Motor neuron (in vitro differentiated cells): ENCODE measurements at places on chromosomes 2 and 18.

GRCh38 chr2:221448844-221449390 is 123.2 kb downstream of the EPHA4 start:
- no peak for ATAC-seq

DNA sequence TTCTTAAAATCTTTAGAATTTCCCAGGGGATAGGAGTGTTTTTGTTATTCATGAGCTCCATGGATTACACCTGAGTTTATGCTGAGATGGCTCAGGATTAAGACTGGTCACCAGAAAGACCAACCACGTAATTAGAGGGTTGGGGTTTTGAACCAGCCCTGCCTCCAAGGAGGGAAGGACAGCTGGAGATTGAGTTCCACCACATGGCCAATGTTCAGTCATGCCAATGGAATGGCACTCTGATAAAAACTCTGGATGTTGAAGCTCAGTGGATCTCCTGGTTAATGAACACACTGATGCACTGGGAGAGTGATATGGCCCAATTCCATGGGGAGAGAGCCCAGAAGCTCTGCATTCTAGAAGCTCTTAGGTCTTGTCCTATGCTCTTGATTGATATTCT is 38.7 kb upstream of the PTPN4 start:
- no peak for ATAC-seq

GRCh38 chr18:77077401-77077800 is 55.2 kb downstream of the MBP start:
- ATAC-seq = no peak

GRCh38 chr2:100713106-100713505 is 106.8 kb upstream of the NPAS2 start:
- ATAC-seq = no peak

- ATAC-seq = no peak
Measured at GRCh38 chr2:165927353-165927752, 26.2 kb downstream of the TTC21B start.

- ATAC-seq = no peak
Measured at GRCh38 chr18:61754039-61754583, 138.7 kb downstream of the RNF152 start.

DNA sequence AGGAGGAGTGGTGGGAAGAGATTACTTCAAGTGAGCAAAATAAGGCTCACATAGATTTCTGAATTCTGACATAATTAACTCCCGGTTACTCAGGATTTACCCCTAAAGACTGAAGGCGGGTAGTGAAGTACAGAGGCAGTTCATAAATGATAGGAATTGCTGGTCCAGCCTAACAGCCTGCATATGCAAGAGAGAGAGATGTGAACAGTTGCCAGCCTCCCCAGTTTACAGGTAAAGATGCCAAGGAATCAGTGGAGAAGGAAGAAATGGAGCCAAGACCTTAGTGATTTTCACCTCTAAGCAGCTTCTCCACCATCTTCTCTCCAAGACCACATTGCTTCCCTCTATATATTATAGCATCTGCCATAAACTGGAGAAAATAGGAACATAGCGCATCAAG is 91.8 kb upstream of the THUMPD2 start:
- no peak for ATAC-seq

- no peak for ATAC-seq
Measured at GRCh38 chr2:20473128-20473527, 26.3 kb downstream of the RHOB start.

DNA sequence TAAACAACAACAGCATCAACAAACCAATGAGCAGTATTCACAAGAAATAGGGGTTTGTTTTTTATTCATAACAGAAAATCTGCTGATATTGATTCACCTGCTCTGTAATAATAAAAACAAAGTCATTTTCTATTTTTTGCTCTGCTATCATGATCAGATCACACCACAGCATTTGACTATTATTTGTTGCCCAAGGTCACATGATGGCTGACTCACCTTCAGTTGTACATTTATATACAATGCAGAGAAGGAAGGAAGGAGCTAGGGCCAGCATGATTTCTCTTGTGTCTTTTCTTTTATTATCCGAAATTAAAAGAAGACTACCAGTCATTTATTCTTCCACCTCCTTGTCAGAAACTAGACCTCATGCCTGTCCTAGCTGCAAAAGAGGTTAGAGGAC is 1427.7 kb upstream of the CELF4 start:
- ATAC-seq = no peak

DNA sequence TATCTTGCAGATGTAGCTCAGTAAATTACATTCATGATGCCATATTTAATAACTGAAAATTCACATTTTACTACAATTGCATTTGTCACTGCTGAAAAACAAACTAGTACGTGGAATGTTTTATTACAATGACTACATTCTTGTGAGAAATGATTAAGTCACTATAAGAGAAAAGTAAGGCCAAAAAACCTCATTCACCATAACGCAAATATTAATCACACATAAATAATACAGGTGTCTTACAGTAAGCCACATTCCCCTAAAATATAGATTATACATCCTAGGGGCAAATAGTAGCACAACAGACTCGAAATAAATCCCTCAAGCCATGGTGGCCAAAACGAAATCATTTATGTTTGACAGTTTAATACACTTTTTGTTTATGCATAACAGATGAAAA is 460.6 kb downstream of the NR4A2 start:
- no peak for ATAC-seq

GRCh38 chr2:16168506-16169264 is 228.3 kb downstream of the MYCN start:
- peak; percentile 59 for ATAC-seq

GRCh38 chr2:213991453-213992108 is 419.3 kb upstream of the VWC2L start:
- peak; percentile 67 for ATAC-seq

DNA sequence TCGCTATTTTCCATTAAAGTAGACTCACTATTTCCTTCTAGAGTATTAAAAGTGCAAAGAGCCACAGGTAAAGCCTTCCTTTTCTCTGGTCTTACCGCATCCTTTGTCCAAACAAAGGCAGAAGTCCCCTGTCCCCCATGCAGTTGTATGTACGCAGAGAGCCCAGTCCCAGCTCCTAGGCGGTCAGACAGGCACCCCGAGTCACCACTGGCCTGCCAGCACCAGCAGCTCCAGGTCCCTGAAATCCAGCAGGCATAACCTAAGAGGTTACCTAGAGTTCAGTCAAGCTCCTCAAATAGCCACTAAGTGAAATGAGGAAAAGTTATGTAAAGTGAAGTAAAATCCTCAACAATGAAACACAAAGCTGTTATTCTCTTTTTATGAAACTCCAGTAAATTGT is 60.4 kb upstream of the TWIST2 start:
- ATAC-seq = no peak

DNA sequence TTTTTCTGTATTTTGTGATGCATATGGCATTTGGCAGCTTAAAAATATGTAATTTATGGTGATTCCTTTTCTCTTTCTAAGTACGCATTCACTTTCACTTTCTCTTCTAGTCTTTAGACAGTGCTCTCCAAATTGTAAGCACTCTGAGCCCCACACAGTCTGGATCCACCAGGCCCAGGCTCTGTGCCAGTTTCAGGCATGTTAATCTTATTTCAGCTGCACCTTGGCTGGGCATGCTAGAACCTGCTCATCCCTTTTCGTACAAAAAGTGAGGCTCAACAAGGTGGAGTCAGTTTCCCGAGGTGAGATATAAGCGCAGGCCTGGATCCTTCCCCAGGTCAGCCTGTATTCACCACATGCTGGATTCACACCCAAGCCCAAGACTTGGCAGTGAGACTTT is 203.9 kb downstream of the MTX2 start:
- ATAC-seq = no peak

- ATAC-seq = no peak
Measured at GRCh38 chr2:33272001-33272400, 204.4 kb upstream of the RASGRP3 start.

DNA sequence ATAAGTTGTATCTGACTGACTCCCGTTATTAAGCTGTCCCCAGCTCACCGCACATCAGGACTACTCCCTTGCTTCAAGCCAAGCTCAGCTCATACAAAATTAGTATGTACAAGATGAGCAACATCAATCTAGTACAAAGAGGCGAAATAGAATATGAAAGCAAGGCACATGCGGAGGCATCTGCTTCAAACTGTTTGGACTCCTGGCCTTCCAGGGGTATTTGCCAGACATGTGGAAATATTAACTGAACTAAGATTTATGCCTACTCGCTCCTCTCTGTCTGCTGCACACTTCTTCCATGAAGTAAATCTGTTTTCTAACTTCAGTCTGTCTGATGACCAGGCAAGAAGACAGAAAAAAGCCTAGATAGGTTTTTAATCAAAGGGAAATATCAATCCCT is 499.8 kb downstream of the PID1 start:
- no peak for ATAC-seq

DNA sequence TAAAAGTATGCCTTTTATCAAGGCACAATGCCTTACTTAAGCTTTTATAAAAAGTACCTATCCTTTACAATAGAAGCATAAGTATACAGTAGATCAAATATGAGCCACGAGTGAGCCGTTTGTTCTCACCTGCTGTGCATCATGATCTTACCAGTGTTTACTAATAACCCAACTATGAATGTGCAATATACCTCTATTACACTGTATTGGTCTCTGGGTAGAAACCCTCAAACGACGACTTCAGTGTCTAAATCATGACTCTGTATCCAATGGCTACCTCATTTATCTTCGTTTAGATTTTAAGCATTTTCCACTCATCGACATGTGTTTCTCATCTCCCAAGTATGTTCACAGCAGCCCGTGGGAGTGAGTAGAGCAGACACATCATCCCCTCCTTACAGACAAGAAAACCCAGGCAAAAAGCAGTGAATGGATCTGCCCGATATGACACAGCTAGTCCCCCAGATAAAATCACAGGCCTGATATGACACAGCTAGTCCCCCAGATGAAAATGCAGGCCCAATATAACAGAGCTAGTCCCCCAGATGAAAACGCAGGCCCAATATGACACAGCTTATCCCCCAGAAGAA is 279.8 kb downstream of the TNS1 start:
- no peak for ATAC-seq

DNA sequence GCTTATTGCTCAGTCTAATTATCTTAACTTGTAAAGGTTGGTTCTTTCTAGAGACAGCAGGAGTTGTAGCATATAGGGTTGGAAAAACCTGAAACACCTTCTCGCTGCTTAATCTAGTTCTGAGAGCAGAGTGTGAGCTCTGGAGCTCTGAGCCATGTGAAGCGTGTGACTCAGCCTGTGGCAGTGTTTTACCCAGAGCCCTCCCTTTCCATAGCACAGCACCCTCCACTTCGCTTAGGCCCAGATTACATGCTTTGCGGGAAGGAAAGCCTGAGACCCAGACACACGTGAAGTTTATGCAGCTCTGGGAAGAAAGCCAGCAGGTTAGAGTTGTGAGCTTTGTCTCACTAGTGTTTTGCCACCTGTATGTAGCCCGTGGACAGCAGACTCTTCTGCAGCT is 74.5 kb downstream of the INPP4A start:
- ATAC-seq = peak; percentile 43

- peak; percentile 70 for ATAC-seq
Measured at GRCh38 chr2:203586696-203587095, 51.6 kb upstream of the RAPH1 start.

DNA sequence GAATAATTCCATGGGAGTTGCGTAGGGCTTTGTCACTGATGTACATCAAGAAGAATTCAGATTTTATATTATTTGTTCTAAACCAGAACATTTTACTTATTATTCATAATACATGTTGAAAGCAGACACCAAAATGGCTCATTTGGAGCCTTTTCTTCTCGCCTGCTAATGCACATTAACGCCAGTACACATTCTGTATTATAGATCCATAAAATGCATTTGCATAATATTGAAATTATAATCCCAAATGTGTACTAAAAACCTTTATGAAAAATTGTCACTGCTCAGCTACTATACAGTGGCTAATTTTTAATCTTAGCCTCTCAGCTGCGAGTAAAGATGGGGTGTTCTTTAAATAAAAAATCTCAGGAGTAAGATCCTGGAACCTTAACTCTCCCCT is 452.2 kb upstream of the HNRNPA3 start:
- ATAC-seq = no peak

DNA sequence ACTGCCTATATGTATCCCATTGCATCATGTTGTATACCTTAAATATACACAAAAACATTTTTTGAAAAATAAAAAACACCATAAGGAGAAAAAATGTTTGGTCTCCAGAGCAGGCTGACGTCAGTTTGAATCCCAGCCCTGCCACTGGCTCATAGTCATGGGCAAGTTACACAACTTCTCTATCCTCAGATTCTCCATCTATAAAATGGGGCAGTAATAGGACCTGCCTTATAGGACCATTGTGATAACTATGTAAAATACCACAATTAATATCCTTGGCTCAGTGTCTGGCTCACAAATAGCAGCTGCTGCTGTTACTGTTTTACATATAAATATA is 135.6 kb downstream of the SMAD7 start:
- ATAC-seq = no peak

DNA sequence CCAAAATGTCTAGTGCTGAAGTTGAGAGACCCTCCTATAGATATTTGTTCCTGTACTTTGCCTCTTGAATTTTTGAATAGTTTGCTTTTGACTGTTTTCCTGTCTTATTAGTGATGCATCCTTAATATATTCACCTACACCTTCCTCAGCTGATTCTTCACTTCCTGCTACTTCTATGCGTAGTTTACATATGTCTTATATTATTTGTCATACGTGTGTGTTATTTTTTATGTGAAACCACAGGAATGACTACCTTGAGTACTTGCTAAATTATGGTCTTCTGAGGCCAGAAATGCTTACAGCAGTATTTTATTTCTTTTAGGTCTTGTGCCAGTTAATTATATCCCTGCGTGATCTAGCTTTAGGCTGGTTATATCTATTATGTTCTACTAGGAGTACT is 9.9 kb downstream of the UBE2E3 start:
- no peak for ATAC-seq

- ATAC-seq = no peak
Measured at GRCh38 chr2:159960414-159960813, 102.0 kb downstream of the PLA2R1 start.

- no peak for ATAC-seq
Measured at GRCh38 chr2:47078541-47079482, 76.3 kb downstream of the STPG4 start.

- ATAC-seq = no peak
Measured at GRCh38 chr18:5534845-5535244, 9.0 kb downstream of the EPB41L3 start.

GRCh38 chr2:53429901-53430300 is 337.7 kb upstream of the CHAC2 start:
- no peak for ATAC-seq

DNA sequence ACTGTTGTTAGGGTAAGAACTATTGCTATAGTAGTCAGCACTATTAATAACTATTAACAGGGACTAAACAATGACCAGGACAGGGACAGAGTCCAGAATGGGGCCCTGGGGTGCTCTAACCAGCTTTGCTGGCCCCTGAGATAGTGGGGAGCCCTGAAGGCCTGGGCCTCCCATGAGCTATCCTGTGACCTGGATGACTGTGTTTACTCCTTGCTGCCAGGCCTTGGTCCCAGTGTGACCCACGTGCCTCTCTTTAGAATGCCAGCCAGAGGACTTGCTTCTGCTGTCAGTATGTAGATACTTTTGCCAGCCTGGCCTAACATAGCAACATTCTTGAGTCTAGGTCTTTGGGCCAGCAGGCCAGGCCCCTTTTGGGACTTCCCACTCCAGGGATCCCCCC is 11.4 kb downstream of the CDK5R2 start:
- ATAC-seq = no peak

- no peak for ATAC-seq
Measured at GRCh38 chr18:72588360-72588759, 44.2 kb upstream of the CBLN2 start.

- no peak for ATAC-seq
Measured at GRCh38 chr18:8833480-8833879, 128.1 kb downstream of the MTCL1 start.
